Mesenchymal stem cell (in vitro differentiated cells and primary cell): ENCODE measurements at places on chromosomes 12 and 14.

- no peaks in the 10 kb centered on the region for H3K4me1 ChIP-seq
- H3K36me3 ChIP-seq = no peaks in the 10 kb centered on the region
- H3K27ac ChIP-seq = no peak overlapping the region
- H3K4me3 ChIP-seq = no peak overlapping the region
- no peak for DNase-seq
Measured at GRCh38 chr14:86739761-86740160, 1209.8 kb downstream of the FLRT2 start.

DNA sequence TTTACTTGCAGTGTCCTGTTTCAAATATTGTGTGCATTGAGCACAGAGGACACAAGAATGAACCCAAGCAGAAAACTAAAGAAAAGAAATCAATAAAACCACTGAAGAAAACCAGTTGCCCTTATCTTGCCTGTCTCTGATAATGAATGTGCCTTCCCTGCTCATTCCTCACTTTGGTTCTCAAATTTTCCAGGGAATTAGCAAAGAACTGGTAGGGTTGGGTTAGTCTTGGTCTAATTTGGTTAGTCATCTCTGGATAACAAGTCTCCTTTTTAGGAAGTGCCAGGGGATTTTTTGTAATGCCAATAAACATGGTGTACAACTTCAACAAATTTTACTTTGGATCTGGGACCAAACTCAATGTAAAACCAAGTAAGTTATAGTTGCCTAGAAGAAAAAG lies 65.7 kb downstream of the DAD1 start:
- no peaks in the 10 kb centered on the region for H3K4me1 ChIP-seq
- H3K27ac ChIP-seq = no peak overlapping the region
- H3K4me3 ChIP-seq = no peak overlapping the region
- no peaks in the 10 kb centered on the region for H3K36me3 ChIP-seq
- no peaks in the 10 kb centered on the region for H3K27me3 ChIP-seq

- no peak overlapping the region for H3K4me3 ChIP-seq
- peak overlapping the region; percentile 72 for H3K27ac ChIP-seq
- H3K27me3 ChIP-seq = no peaks in the 10 kb centered on the region
- peaks cover 29% of the 10 kb centered on the region for H3K4me1 ChIP-seq
Measured at GRCh38 chr12:49982246-49983087, 9.7 kb downstream of the AQP6 start.

DNA sequence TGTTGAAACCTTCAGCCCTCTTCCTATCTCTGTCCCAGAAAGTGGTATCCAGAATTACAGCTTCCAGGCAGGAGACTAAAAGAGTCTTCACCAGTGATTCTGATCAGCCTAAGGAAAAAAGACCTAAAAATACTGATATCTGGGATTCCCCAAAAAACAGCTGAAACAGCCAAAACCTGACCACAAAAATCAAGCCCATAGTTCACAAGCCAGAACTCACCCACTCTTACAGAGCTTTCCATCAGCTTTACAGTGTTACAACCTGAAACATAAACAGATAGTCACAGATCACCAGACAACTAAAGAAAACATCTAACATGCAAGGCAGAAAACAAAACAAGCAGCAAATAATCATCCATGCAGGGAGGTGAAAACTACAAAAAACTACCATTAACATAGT lies 26.0 kb upstream of the TSPAN8 start:
- no peaks in the 10 kb centered on the region for H3K4me1 ChIP-seq
- H3K4me3 ChIP-seq = no peak overlapping the region
- H3K27ac ChIP-seq = no peak overlapping the region

DNA sequence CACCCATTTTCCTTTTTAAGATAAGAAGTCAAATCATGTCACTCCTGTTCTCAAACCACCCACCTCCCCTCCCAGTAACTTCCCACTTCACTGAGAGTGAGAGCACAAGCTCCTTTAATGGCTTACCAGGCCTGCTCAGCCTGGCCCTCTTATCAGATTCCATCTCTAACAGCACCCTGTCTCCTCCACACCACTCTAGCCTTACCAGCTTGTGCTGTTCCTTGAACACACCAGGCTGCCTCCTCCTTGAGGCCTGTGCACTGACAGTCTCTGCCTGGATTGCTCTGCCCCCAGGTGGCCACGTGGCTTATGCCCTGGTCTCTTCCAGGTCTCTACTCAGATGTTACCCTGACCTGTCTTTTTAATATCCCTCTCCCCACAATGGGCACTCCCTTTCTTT lies 40.1 kb upstream of the EVL start:
- H3K4me3 ChIP-seq = no peak overlapping the region
- no peak overlapping the region for H3K27ac ChIP-seq
- peak; percentile 45 for DNase-seq

GRCh38 chr14:64760146-64760755 lies 56.0 kb downstream of the PLEKHG3 start:
- no peak overlapping the region for H3K4me3 ChIP-seq
- H3K27ac ChIP-seq = no peak overlapping the region
- peaks cover 35% of the 10 kb centered on the region for H3K27me3 ChIP-seq
- peaks cover 72% of the 10 kb centered on the region for H3K4me1 ChIP-seq
- H3K36me3 ChIP-seq = no peaks in the 10 kb centered on the region
- DNase-seq = peak; percentile 43

DNA sequence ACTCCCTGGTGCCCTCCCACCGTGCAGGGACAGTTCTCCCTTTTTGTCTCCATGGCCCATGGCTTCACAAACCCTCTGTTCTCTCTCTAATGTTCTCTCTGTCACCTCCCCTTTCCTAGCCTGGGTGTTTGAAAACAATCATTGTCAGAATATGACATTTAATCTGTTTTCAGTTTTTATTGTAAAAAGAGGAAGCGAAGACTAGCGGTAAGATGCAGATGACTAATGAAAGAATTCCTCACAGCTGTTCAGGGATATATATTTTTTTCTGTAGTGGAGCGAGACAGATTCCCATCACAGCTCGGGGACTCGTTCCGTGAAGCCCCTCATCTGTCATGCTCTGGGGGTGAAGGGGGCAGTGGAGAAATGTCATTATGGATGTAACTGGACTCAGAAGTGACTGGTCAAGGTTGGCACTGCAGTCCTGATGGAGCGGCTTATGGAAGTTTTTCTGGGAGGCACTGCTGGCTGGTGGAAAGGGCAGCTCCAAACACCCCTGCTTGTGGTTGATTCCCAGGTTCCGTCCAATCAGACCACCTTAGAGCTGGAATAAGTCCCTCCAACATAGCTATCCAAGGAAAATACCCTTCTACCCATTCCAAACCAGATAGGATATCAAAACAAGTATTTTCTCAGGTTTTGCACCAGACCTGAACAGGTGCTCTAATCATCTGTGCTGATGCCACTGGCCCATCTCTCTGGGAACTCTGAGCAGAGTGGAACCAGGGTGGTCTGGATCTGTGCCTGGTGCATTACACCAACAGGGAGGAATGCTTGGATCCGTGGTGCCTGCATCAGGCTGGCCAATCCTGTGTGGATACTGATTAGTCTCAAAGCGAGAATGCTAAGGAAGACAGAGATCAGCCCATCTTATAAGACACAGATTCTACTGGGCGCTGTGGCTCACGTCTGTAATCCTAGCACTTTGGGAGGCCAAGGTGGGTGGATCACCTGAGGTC lies 84.7 kb downstream of the GPATCH2L start:
- H3K4me3 ChIP-seq = no peak overlapping the region
- no peaks in the 10 kb centered on the region for H3K27me3 ChIP-seq
- no peak overlapping the region for H3K27ac ChIP-seq
- no peaks in the 10 kb centered on the region for H3K4me1 ChIP-seq
- no peak for DNase-seq

- no peaks in the 10 kb centered on the region for H3K36me3 ChIP-seq
- no peak overlapping the region for H3K4me3 ChIP-seq
- H3K27me3 ChIP-seq = no peaks in the 10 kb centered on the region
- no peak overlapping the region for H3K27ac ChIP-seq
- DNase-seq = peak; percentile 86
Measured at GRCh38 chr14:77094672-77095284, 3.3 kb upstream of the CIPC start.

DNA sequence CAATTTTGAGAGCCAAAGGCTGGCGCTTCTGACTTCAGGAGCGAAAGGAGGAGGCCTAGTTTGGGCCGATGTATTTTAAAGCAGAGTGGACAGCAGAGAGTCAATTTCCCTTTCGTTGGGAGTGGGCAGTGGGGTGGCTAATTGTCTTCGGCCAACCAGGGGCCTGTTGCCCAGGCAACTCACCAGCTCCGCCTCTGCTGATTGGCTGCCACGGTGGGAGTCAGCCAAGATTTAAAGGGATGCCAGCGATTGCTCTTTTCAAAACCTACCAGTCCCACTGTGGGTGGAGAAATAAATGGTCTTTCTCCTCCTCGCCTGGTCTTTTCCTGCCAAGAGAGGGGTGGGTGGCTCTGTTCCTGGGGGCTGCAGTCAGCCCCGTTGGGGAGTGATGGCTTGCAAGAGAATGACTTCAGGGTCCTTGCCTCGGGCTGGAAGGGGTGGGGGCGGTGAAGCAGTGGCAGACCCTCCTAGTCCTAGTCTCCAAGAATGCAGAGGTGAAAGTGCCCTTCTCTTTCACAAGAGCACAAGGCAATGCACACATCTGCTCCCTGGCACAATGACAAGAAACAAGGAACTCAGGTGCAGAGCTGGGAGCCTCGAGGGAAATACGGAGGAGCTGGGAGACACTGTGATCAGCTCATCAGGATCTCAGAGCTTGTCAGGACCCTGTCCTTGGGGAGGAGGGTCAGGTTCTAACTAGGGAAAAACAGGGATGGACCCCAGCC lies 37.7 kb downstream of the RASAL1 start:
- peaks cover 2% of the 10 kb centered on the region for H3K4me1 ChIP-seq
- peak; percentile 2 for DNase-seq

GRCh38 chr12:117013726-117014125 lies 85.5 kb downstream of the TESC start:
- H3K36me3 ChIP-seq = peaks cover 32% of the 10 kb centered on the region
- H3K27ac ChIP-seq = no peak overlapping the region
- H3K4me1 ChIP-seq = no peaks in the 10 kb centered on the region

GRCh38 chr12:64160021-64160710 lies 61.9 kb downstream of the KICS2 start:
- peaks cover 3% of the 10 kb centered on the region for H3K36me3 ChIP-seq
- no peaks in the 10 kb centered on the region for H3K4me1 ChIP-seq
- DNase-seq = no peak
- H3K27ac ChIP-seq = no peak overlapping the region
- H3K27me3 ChIP-seq = no peaks in the 10 kb centered on the region
